ENCODE measurements at places on chromosomes 7 and 10.

DNA sequence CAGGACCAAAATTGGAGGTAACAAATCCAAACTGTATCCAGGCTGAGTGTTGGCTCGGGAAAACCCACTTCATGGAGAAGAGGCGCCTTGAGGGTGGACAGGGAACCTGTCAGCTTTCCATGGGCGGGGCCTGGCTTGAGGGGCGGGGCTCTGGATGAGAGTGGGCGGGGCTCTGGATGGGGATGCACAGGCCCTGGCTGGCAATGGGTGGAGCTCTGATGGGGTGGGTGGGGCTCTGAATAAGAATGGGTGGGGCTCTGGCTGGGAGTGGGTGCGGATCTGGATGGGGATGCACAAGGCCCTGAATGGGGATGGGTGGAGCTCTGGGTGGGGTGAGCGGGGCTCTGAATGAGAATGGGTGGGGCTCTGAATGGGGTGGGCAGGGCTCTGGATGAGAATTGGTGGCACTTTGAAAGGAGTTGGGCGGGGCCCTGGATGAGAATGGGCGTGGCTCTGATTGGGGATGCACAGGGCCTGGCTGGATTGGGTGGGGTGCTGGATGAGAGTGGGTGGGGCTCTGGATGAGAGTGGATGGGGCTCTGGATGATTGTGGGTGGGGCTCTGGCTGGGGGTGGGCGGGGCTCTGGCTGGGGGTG, 96.6 kb upstream of the NPTX2 start:
- no peak for DNase-seq

GRCh38 chr7:240146-240676, 47.8 kb downstream of the FAM20C start:
- no peak for DNase-seq

DNA sequence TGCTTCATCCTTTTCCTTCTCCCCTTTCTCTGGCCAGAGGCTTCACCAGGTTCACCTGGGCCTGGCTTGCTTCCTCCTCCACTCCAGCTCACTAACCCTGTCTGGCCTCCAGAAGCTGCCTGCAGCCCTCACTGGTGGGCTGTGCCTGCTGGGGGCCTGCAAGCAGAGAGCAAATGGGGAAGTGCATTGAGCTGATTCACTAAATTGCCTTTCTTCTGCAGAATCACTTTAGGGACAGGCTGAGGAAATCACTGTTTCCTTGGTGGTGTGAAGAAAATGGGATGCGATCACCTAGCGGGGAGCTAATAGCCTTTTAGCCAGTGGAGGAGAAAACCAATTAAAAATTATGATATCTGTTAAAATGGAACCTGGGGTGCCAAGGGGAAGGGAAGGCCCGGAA, 3.0 kb downstream of the RET start:
- no peak for DNase-seq

DNA sequence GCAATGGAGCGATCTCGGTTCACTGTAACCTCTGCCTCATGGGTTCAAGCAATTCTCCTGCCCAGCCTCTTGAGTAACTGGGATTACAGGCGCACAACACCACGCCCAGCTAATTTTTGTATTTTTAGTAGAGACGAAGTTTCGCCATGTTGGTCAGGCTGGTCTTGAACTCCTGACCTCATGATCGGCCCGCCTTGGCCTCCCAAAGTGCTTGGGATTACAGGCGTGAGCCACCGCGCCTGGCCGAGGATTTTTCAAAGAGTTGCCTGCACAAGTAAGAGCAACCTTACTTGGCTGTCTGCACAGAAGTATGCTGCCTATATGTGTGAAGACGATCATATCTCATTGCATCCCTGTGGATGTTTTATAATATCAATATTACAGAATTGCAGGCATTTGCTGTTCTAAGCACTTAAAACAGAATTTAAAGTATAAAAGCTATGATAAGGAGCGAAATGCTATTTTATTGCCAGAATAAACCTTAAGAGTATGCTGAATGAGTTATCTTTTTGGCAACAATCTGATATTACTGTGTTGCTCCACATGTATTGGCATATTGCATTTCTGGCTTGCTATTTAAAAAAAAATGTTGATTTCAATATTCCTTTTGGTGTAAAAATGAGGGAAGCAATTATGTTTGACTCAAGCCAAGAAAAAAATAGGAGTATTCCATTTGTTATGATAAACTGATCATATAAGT, 379.4 kb upstream of the SEMA3D start:
- no peak for DNase-seq

- no peak for DNase-seq
These were observed 48.0 kb upstream of the DAGLB start for GRCh38 chr7:6495597-6496262.

- no peak for DNase-seq
These were observed 4.1 kb downstream of the DKK1 start for GRCh38 chr10:52318136-52318701.

- DNase-seq = no peak
These were observed 351.8 kb upstream of the SEMA3A start for GRCh38 chr7:84546403-84546802.

- no peak for DNase-seq
These were observed 133.9 kb downstream of the DNAJB6 start for GRCh38 chr7:157470701-157471131.

- DNase-seq = no peak
These were observed 65.3 kb upstream of the ARID5B start for GRCh38 chr10:61835946-61836887.

GRCh38 chr10:119725828-119726675, at the start of gene INPP5F:
Gene INPP5F (plus strand): TSS chr10:119726050. CDS start chr10:119726263, 213 bp downstream.
- peak; percentile 89 for DNase-seq

DNA sequence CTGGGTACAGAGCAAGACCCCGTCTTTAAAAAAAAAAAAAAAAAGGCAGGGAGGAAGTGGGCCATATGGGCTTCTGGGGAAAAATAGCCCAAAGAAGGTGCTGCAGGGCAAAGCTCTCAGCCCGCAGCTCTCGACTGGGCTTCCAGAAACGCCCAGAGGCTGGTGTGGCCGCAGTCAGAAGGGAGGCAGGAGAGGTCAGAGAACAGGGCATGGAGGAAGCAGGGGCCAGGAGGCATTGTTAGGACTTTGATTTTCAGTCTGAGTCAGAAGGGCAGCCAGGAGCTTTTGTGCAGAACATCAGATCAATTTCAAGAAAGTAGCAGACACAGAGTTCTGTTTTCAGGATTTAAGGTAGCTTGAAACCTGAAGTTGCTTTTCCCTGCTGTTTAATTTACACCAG, 35.3 kb upstream of the CYTH3 start:
- DNase-seq = no peak

GRCh38 chr10:44723619-44724325, 187.4 kb upstream of the TMEM72 start:
- no peak for DNase-seq

GRCh38 chr7:77425101-77426051, 9.2 kb upstream of the GSAP start:
- no peak for DNase-seq

DNA sequence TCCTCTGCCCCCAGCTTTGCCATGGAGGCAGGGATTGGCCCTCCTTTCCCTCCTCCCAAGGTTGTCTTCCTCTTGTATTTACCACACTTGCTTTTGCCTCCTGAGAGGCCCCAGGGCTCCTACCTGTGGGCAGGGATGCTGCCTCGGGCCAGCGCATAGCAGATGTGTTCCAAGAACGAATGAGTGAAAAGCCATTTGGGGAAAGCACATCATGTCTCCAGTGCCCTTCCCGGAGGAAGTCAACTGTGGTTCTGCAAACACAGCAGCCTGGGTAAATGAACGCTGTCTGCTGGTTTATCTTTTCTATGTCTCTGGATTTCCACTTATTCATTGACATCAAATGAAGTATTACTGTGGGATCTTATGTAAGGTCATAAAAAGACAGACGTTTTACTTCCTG, 161.7 kb downstream of the FANK1 start:
- no peak for DNase-seq

- no peak for DNase-seq
These were observed 186.9 kb downstream of the PRPF18 start for GRCh38 chr10:13773496-13774170.

- DNase-seq = no peak
These were observed 352.6 kb upstream of the ZMIZ1 start for GRCh38 chr10:78716043-78716660.

DNA sequence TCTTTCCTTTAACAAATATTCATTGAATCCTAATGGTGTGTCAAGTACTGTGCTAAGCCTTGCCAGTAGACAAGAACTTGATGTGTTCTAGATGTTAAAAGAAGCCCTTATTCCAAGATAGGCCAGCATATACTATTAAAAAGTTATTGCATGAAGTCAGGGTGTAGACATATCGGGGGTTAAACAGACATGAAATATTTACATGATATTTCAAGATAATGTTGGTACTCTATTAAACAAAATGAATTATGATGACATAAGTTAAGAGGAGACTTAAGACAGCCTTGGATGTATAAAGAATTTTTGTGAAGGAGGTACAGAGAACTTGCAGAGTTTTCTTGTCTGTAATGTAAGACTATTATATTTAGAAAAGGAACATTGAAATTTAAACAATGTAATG, 44.8 kb downstream of the HDAC9 start:
- DNase-seq = no peak

All from activated naive CD4-positive, alpha-beta T cell (primary cell).